ENCODE measurements at places on chromosomes 3 and 15.

- peak; percentile 66 for DNase-seq
Measured at GRCh38 chr15:66774001-66774814, 72.2 kb downstream of the SMAD6 start.

DNA sequence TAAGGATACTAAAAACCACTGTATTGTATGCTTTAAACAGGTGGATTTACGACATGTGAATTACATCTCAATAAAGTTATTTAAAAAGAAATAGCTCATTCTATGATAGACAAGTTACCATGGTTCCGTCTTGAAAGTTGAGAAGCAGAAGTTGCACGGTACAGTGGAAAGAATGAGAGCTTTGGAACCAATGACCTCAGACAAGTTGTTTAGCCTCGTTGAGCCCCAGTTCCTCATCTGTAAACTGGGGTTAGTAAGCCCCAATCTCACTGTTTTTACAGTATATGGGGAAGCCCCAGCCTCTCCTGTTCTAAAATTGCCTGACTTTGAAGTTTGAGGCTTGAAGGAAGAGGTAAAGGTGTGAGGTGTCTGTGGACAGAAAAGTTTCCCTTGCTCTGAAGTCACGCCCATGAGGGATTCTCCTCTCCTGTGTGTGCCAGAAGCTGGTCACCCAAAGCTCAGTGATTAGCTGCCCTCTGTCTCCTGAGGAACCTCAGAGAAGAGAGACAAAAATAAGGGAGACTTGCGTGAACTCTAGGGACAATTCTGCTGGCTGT lies 10.0 kb downstream of the CRYGS start:
- no peak for DNase-seq

DNA sequence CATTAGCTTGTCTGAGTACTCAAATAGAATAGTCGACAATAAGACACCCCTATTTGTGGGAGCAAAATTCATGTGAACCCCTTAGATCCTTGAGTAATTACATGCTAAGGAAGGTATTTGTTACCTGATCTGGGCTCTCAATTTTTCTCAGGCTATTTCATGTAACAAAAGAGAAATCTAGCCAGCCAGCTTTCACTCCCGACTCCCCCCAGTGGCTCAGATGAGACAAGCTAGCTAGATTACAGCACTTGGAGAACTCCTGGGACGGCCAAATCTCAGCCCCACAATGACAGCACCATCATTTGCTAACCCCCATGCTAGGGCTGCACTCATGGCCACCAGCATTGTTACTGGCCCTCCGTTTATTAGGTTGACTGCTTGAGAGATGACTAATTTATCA lies 41.3 kb downstream of the GLDN start:
- no peak for DNase-seq

DNA sequence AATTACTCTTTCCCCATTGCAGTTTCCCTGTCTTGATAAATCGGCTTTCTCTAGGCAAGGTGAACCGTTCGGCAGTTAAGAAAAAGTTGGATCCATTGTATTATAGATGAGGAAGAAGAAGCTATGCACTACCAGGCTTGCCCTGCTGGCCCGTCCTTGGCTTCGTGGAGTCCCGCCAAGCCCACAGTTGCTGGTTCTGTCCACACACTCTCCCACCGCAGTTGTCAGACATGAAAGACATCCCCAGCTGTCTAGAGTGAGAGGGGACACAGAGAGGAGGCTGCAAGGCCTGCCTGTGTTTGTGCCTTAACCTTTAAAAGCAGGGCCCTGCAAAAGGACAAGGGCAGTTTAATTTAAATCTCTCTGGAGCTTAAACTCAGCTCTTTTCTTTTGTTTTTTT lies 47.2 kb upstream of the PLCL2 start:
- DNase-seq = no peak

DNA sequence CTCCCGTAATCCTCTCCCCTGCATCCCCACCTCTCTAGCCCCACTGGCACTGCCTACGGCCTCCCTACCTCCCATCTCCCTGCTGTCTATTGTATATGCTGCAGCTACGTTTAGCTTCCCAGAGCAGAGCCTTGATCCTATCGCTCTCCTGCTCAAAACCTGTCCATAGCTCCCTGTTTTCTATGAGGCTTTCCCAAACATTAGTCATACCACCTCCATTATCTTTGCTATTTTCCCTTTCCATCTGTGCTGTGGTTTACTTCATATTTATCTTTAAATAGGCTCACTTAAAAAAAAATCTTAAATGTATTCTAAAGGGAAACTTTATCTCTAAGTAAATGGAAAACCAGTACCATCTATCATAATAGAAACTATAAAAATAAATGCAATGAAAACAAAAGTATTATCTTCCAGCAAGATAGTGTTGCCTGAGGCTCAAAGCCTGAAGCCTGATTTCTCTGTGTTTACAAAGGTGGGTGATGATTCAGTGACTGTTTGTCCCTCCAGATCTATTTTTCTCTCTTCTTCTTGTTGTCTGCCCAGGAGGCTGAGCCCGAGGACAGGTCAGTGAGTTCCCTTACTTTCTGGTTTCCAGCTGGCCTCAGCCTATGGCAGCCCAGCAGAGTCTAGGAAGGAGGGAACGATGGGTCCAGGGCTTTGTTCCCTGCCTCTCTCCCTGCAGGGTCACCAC lies 397.1 kb upstream of the CFAP20DC start:
- no peak for DNase-seq

DNA sequence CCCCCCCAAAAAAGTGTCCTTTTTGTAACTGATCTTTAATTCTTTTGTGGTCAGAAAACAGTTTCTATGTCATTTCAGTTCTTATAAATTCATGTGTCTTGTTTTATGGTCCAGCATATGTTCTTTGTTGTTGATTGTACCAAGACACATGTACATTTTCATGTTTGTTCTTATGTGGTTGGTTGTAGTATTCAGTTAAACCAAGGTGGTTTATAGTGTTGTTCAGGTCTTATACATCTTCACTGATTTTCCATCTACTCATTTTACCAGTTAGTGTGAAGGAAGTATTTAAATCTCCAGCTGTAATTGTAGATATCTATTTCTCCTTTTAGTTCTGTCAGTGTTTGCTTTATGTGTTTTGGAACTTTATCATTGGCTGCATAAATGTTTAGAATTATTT lies 24.0 kb downstream of the MEF2A start:
- DNase-seq = no peak

All from CD4-positive, CD25-positive, alpha-beta regulatory T cell (primary cell).